ENCODE measurements at places on chromosomes 2 and 18. TPM values are rescaled to one million over a fixed set of nuclear protein-coding genes. Genes with fewer than 3 reads are reported as not detected.

GRCh38 chr2:26623541-26624495 lies 17.3 kb downstream of the CIB4 start:
- DNase-seq: peak; percentile 88

DNA sequence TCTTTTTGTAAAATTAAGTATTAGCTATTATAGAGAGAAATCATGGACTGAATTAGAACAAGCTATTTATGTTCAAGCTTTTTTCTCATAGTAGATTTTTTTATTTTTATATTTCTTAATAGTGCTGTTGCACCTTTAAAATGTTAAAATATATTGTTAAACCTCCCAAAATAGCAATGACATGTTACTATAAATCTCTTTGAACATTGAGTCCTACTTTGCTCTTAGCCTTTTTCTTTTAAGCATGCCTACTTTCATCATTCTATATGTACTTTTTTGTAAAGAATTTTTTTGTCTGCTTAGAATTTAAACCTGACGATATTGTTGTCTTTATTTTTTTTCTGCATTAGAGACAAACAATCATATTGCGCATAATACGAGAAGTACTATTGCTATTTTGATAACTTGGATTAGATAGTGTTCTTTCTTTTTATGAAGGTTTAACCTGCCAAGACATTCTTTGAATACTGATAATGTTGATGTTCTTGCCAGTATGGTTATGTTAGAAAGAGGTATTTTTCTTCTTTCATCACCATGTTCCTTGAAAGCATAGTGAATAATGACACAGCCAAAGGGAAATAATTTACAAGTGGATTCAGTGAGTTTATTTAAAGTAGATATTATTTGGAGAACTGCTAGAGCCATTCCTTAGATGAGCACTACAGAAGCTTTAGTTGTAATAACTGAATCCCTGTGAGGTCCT lies 40.6 kb downstream of the PMS1 start:
- DNase-seq: no peak

- DNase-seq: peak; percentile 78
These were observed 143.7 kb downstream of the ATL2 start for GRCh38 chr2:38233231-38233983.

DNA sequence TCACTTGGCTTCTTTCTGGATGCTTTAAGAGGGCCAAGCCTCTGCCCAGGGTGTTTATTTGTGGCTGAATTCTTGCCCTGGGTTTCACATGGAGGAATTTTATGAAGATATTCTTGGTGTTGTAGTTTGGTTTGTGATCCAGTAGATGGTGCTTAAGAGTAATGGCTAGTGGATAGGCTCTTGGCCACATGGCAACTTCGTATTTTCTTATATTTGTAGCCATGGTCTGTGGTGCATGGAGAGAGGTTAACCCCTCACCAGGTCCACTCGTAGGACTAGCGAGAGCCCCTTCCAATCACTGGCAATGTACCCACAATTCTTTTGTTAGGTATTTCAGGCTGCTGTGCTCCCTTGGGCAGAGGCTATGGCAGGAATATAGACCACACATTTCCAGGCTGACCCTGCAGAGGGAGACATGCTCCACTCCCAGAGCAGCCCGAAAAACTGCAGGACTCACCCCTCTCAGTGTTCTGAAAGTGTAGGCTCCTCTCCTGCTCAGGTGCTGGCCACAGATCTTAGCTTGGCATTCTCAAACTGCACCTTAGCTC lies 582.1 kb upstream of the SETBP1 start:
- no peak for DNase-seq

DNA sequence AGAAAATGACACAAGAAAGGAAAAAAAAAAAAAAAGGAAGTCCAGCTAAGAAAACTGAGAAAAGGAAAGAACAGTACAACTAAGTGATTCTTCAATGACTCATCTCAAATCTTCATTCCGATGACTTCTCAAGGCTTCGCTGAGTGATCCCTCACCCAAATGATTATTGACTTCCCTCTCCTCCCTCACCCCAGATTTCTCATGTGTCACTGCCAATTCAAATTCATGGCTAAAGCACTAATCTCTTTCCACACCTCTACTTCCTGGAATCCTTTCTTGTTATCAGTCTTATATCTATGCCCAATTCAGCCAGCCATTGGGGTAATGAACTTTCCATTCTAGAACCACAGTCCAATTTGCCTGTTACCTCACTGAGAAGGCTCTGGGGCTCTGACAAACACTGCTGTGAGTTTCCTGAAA lies 7.2 kb upstream of the ABCB11 start:
- peak; percentile 81 for DNase-seq

DNA sequence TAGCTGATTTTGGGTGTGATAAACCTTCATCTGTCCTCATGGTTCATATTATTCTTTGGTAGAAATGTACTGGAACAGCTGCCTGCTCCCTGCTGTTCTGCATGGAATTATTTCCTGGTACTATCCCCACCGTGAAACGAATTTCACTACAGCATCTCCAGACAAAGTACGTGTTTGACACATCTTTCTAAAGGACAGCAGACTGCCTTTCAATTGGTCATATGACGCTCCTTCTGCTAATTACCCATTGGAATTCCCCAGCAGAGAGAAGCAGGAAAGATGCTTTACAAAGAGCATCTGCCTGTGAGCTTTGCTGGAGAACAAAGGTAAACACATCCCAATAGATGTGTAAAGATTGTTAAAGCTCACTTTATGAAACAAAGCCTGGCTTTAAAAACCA lies 4.4 kb upstream of the RFX8 start:
- no peak for DNase-seq

- peak; percentile 41 for DNase-seq
These were observed 174.6 kb upstream of the TPO start for GRCh38 chr2:1238598-1239138.

GRCh38 chr2:23838996-23839395 lies 87.9 kb downstream of the ATAD2B start:
- DNase-seq: no peak

- DNase-seq: no peak
These were observed 287.5 kb upstream of the SALL3 start for GRCh38 chr18:78692105-78692504.

DNA sequence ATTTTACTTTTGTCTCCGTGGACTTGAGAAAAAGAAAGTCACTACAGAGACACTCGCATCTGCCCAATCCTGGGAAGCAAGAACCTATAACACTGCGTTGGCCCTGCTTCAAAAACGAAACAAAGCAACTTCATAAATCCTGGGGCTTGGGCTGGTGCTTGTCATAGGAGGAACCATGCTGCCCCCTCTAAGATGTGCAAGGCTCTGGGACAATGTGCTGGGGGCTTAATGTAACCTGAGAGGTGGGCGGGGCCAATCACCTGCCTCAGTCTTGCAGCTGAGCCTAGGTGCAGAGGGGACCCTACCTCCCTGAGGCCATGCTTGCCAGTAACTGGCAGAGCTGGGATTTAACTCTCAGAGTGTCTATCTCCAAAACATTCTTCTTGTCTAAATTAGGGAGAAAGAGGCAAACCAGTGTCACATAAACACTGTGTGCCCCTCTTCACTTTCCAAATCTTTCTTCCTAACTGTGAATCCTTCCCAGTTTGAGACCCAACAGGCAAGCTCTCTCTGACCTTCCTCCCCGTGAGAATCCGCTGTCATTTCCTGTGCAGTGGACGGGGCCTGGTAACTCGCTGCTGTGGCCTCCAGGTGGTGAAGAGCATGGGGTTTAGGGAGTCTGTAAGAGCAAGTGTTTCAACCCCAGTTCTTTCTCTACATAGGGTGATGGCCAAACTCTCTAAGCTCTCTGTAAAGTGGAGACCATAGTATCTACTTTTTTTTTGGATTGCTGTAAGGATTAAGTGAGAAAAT lies 115.1 kb downstream of the ACKR3 start:
- peak; percentile 52 for DNase-seq

GRCh38 chr2:200534572-200534971 lies 8.6 kb downstream of the SGO2 start:
- no peak for DNase-seq

DNA sequence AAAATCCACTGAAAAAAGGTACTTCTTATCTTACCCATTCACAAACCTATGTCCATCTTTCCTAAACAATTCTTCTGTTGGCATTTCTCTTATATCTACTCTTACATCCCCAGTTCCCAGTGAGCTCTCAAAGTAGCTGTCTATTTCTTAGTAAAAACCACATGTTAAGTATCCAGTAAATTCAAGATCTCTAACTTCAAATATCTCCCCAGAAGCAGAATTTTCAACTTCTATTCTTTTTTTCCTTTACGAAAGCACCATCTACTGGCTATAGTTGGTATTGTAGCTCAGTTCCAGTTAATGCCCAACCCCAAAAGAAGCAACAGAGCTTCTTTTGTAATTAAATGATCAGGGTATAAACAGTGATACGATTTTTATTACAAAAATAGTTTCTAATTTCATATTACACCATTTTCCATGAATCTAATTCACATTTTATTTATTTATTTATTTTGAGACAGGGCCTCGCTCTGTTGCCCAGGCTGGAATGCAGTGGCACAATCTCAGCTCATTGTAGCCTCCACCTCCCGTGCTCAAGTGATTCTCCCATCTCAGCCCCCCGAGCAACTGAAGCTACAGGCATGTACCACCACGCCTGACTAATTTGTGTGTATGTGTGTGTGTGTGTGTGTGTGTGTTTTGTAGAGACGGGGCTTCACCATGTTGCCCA lies 28.5 kb downstream of the HRH4 start:
- DNase-seq: peak; percentile 62

DNA sequence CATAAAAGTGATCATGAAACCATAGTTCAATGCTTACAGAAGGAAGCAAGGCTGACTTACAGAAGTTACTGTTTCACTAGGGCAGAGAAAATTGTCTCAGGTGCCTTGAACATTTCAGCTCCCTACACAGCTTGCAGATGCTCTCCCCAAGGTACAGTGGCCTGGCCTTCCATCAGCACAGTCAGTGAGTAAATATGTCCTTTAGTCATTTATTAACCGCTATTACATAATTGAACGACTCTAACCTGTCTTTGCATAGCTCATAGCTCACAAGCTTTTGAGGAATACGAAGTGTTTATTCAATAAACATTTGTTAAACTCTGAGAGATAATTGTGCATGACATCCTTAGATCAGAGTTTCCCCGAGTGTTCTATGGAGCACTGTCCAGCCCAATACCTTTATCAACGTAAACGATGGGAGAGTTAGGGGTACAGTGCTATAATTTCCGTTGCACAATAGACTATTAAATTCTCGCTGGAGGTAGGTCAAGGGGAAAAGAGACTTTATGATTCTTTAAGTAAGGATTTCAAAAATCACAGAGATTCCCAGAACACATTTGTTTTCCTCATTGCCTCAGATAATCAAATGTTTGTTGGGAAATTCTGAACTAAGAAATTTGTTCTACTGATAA lies 677.8 kb downstream of the TSN start:
- no peak for DNase-seq

- no peak for DNase-seq
These were observed 439.4 kb downstream of the SPAG16 start for GRCh38 chr2:213723707-213724106.

DNA sequence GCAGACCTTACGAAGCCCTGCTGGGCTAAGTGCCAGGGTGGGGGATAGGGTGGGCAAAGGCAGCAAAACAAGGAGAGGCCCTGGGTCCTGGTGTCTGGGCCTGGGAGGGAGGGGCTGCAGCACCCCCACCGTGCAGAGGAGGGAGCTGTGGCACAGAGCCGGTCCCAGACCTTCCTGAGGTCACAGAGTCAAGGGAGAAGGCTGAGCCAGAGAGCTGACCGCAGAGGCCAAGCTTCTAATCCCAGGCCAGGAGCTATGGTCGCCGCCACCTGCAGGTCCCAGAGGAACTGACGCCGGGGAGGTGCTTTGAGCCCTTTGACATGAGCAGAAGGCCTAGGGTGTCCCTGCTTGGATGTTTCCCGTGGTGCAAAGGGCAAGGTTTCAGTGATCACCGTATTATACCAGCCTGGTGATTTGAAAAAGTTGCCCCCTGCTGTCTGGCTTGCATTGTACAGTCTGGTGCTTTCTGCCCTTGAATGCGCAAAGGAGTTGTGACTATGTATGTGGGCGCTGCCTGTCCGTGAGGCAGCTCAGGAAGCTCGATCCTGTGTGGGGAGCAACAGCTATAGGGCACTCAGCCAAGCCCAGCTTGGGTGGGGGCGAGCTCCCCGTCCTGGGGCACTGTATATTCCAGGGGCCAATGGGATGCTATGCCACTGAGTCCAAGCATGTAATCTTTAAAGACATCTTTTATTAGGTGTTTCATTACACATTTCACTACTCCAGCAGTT lies 44.3 kb downstream of the EDAR start:
- DNase-seq: peak; percentile 53

DNA sequence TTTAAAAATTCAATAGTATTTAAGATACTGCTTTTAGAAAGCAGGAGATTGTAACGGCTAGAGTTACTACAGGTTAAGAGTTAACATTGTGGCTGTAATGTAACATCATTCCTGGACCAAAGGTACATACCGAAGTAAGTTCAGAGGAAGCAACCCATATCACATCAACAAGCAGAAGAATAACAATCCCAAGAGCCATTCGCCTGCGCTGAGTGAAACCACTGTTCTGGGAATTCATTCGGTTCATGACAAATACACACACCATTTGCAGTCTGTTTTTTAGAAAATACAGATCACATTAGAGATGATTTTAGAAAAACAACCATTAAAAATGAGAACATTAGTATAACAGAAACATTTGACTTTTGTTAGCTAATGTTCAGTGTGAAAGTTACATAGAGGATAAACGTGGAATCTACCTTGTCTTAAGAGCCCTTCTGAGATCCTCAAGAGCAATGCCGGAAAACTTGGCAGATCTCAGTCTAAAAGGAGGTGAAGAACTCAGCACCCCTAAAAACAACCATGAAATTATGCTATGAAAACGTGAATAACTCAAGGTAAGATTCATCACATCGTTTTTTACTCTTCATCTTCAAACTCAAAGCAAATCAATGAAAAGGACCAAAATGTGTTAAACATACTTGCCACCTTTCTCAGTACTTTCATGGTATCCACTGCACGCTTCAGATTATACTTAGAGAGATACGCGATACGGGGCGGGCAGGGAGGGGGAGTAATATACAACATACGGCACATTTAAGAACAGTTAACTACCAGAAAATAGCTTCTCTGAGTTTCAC lies 1.2 kb downstream of the SLC35F5 start:
- peak; percentile 37 for DNase-seq

GRCh38 chr2:163553601-163554000 lies 182.2 kb downstream of the FIGN start:
- DNase-seq: no peak

GRCh38 chr18:75551071-75551470 lies 123.6 kb upstream of the SMIM21 start:
- no peak for DNase-seq

DNA sequence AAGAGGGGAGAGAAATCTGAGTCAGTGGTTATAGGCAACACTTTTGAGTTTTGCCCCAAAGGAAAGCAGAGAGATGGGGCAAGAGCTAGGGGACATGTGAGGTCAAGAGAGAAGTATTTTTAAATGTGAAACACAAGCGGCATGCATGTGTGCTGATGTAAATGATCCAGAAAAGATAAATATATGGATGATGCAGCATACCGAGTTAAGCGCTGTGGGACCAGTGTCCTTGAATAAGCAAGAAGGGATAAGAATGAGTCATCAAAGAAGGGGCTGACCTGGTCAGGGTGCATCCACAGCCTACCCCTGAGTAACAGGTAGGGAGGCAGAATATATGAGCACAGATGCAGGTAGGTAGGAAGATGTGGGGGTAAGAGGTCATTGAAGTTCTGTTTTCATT lies 180.9 kb downstream of the TRABD2A start:
- DNase-seq: no peak

AMER3 gene
- not detected for total RNA-seq

TEX44 gene
- not detected for total RNA-seq

PDIA6 gene
- 245 TPM for total RNA-seq

CRACDL gene
- not detected for total RNA-seq

RPRM gene
- 0.36 TPM for total RNA-seq

FHL2 gene
- total RNA-seq: 568 TPM

AQP12B gene
- total RNA-seq: not detected

Data from osteoblast (primary cell).